ENCODE measurements at places on chromosomes 6 and 20. TPM values are rescaled to one million over a fixed set of nuclear protein-coding genes. Genes with fewer than 3 reads are reported as not detected.

DNA sequence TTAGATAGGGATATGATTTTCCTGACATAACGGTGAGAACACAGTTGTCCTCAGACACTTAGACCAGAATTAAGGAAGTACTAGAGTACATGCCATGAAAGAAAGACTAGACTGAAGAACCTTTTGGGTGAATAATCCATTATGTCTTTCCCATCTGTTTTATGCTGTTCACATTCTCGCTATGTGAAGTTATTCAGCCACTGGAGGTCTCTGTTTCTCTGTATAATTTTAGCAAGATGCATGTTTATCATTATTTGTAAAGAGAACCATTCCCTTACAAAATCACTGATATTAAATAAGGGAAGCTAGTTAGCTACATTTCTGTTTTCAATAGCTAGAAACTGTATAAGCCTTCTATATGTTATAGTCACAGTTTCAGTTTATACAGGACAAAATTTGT lies 391.9 kb downstream of the CD109 start:
- no peaks in the 10 kb centered on the region for H3K27me3 ChIP-seq
- no peaks in the 10 kb centered on the region for H3K36me3 ChIP-seq
- H3K4me1 ChIP-seq, result no peaks in the 10 kb centered on the region
- no peak overlapping the region for H3K27ac ChIP-seq
- DNase-seq, result no peak

DNA sequence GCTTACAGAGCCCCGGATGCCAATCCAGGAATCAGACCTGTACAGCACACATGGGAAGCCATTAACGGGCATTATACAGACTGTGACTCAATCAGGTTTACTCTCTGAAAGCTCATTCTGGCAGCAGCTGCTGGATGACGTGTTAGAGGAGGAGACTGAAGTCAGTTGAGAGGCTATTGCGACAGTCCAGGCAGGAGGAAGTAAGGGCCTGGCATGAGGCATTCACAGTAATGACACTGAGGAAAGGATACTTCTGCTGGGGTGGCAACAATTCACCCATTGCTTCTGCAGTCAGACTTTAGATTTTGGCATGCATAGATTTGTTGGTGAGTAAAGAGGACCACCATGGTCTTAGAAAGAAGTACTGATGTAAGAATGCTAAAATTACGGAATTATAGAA lies 151.0 kb upstream of the HEY2 start:
- no peak overlapping the region for H3K4me3 ChIP-seq
- H3K27ac ChIP-seq, result no peak overlapping the region
- DNase-seq, result no peak
- H3K27me3 ChIP-seq, result no peaks in the 10 kb centered on the region
- H3K36me3 ChIP-seq, result no peaks in the 10 kb centered on the region
- no peaks in the 10 kb centered on the region for H3K4me1 ChIP-seq

- no peak for DNase-seq
- H3K27me3 ChIP-seq, result no peaks in the 10 kb centered on the region
- H3K4me3 ChIP-seq, result no peak overlapping the region
- H3K27ac ChIP-seq, result no peak overlapping the region
Observed at GRCh38 chr6:14305131-14305530, 187.6 kb downstream of the CD83 start.

SIRPB2 gene
- total RNA-seq, result 0.28 TPM
